ENCODE measurements at places on chromosomes 6 and 20.
A peak's percentile ranks its signal among the peaks of the same experiment; 100 is the strongest.

GRCh38 chr20:53502820-53503219, 90.8 kb downstream of the ZNF217 start:
- DNase-seq, result no peak

DNA sequence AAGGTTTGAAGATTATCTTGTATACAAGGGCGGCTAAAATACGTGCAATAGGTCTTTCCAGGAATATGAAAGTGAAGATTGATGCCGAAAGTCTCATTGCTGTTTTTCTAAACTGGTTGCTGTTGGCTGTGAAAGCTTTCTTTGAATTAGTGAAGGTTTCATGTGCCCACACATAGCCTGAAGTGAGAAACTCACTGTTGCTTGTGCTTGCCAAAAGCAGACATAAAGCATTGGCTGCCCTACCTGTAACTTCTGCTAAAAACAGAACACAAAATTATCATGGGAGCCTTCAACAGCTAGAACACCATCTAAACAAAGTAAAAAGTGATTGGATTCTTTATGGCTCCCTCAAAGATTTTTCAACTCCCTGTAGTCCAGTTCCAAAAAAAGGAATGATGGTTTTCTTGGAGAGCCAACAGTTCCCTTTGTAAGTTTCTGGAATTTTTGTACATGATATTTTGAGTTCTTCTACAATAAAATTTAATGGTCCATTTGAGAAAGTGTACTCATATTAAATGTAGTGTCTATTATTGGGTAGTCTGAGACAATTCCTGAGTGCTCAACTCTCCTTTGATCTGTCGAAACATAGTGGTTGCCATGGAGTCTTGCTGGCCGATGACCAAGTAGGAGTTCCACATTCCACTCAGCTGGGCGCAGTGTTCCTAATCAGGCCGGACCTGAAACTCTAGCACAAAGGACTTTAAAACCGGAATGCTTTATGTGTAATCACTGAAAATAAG, 68.5 kb downstream of the PLEKHG1 start:
- no peak for DNase-seq

DNA sequence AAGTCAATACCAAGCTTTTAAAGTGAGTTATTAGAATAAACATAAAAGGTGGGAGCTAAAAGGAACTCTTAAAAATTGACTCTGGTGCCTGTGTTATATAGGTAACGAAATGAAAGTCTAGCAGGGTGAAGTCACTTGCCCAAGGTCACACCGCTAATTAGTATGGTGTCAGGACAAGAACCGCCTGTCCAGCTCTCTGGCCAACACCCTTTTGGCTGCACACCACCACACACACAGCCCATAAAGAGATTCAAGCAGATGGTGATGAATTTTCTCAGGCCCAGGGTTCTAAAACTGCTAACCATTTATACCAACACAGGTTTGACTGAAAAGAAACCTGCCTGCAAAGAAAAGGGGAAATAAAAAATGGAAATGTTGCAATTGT, 20.2 kb downstream of the GFOD1 start:
- DNase-seq, result no peak

DNA sequence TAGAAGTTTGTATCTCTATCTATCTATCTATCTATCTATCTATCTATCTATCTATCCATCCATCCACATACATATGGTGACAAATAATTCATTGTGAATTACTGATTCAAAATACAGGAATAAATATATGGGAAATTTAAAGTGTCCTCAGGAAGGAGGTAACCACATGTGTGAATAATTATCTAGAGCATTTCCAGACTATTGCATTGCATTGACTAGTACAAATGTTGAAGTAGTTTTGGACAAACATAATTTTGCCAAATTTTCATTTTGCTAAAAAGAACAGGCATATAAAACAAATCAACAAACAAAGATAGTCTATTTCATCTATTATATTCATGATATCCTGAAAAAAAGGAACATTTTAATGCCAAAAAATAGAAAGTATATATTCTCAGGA, 192.7 kb downstream of the UTRN start:
- DNase-seq, result no peak

- DNase-seq, result no peak
Measured at GRCh38 chr6:8181160-8181881, 79.0 kb upstream of the EEF1E1 start.

DNA sequence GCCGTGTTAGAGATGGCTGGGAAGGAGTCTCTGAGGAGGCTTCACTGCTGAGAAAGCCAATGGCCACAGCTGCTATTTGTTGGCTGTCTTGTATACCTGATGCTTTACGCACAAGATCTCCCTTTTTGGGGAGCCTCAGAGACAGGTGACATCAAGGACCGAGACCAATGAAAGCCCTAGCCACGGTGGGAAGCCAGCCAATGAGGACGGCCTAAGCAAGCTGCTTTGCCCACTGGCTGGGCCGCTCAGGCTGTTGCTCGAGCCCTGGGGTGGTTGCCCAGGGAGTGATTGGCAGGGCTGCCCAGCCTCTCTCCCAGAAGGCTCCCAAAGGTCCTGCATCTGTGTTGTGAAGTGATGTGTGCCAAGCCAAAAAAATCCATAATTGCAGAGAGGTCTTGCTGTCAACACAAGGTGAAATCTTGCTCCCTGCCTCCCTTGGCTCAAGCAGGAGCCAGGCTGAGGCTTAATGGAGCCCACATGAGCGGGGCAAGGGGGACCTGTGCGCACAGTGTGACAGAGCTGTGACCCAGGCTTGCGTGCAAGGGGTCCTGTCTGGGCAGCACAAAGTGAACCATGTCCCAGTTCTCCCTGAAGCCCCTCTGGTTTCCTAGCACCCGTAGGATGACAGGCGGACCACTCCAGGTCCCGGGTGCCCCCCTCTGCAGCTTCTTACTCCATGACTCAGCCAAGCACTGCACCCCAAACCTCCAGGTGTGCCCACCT, 4.3 kb downstream of the MMP24OS start:
- no peak for DNase-seq

DNA sequence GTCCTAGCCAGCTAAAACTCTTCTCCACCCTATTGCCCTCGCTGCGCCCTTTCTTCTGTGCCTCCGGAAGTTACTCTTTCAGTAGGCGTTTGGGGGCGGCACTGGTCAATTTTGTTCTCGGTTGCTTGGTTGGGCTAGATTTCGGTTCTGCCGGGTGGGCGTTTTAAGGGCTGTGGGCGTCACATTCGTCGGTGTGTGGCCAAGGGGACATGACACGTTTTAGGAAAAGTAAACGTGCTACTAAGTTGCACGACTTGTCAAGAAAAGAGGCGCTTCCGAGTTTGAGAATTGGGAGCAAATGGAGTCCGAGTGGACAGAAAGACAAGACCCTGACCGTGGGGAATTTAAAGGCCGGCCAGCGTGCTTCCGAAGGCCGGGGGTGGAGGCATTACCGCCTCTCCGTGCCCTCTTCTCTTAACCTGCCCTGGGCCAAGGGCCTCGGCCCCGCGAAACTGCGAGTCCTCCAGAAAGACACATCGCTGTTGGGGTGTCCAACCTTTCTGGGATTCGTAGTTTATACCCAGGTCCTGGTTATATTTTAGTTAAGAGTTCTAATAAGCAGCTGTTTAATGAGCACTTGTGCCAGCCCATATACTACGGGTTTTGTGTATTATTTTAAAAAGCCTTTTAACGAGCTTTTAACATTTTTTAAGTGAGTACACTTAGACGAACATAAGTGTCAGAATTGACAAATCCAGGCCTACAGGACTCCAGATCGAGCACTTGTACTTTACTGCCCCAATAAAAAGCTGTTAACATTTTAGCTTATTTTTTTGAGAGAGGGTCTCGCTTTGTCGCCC, 664 bp upstream of the BAG6 start:
- DNase-seq, result no peak

DNA sequence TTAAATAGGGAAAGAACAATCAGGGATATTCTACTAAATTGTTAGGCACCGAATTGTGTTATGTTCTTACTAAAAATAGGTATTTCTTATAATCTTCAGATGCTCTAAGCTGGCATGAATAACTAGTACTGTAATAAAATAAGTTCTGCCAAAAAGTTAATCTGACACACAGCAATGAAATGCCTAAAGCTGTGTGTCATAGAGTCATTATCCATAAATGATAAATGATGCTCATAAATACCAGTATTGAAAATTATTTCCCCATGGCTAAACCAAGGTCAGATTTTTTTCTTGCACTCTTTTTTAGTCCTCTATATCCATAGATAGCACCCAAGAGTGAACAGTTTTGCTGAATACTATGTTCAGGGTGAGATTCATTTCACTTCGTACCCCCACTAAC, 11.7 kb upstream of the PRIM2 start:
- DNase-seq, result no peak

DNA sequence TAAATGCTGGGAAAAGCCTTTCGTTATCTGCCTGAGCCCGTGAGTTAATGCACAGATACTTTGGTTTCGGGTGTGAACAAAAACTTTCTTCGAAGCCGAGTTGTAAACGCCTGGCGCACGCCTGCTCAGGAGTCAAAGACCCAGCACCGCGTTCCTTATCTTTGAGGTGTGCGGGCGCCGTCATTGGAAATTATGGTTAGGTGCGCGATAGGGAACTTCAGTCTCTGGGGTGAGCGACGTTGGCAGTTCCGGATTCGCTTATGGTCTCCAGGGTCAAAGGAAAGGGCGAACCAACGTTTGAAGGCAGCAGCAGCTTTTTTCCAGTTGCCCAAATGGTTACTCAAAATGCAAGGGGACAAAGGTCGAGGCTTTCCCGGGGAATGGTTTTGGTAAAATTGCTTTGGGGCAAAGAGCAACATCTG, 853 bp downstream of the SLC22A3 start:
- no peak for DNase-seq

- DNase-seq, result no peak
Measured at GRCh38 chr20:63015662-63016361, 9.0 kb upstream of the BHLHE23 start.

DNA sequence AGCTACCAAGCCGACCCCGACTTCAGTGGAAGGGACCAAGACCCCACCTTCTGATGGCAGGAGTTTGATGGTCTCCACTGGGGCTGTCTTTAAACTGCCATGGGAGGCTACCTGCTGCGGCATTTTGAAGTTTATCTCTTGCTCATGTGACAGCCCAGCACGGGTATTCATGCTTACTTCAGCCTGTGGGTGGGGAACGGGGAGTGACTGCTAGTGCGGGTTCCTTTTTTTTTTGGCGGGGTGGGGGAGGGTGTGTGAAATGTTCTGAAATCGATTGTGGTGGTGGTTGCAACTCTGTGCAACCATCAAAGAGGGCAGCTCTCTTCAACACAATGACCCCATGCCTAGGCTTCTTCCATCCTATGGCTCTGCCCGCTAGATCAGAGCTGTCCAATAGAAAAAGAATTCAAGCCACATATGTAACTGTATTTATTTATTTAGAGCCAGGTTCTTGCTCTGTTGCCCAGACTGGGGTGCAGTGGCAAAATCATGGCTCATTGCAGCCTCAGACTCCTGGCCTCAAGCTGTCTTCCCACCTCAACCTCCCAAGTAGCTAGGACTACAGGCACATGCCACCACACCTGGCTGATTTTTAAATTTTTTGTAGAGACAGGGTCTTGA, 53.7 kb downstream of the PPP1R16B start:
- DNase-seq, result no peak

DNA sequence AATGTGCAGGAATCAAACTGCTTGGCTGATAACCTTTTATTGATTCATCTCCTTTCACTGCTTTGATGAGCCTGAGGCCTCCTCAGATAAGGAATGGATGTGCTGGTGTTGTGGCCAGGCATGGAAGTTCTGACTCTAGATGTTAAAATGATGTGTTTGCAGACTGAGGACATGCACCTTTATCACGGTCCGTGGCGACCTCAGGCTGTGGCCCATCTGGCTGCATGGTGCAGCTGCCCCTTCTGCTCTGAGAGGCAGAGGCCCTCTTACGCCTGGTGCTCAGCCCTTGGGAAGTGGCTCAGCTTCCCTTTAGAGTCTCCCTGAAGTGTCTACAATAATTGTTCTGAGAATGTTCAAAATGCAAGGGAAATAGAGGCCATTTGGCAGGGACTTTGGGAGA, 26.2 kb downstream of the CDH4 start:
- no peak for DNase-seq

GRCh38 chr20:17786221-17786718, 86.5 kb downstream of the BANF2 start:
- DNase-seq, result no peak

DNA sequence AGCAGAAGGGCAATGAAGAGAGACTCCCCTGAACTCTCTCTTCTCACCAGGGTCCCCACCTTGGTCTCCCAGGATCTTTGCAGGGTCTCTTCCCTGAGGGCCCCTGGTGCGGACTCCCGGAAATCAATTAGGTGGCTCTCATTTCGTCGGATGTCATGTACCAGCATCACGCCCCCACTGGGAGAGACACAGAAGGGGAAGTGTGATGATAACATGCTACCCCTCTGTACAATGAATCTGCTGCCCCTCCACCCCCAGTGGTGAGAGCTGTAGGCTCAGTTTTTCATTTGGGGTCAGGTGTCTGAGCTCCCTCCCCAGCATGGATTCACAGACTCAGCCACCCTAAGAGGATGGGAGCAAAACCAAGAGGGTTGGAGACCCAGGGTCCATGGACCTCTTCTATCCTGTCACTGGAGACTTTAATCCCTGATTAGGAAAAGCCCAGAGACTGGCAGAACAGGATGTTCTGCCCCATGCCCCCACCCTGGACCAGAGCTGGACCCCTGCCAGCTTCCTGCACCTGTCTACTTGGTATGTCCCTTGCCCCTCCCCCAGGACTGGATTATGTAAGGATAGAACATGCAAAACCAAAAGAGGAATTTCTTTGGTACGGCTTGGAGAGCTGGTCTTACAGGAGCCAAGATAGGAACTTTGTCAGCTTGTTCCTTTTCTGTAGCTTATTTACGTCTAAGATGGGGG, 11.1 kb downstream of the GGT7 start:
- DNase-seq, result no peak

DNA sequence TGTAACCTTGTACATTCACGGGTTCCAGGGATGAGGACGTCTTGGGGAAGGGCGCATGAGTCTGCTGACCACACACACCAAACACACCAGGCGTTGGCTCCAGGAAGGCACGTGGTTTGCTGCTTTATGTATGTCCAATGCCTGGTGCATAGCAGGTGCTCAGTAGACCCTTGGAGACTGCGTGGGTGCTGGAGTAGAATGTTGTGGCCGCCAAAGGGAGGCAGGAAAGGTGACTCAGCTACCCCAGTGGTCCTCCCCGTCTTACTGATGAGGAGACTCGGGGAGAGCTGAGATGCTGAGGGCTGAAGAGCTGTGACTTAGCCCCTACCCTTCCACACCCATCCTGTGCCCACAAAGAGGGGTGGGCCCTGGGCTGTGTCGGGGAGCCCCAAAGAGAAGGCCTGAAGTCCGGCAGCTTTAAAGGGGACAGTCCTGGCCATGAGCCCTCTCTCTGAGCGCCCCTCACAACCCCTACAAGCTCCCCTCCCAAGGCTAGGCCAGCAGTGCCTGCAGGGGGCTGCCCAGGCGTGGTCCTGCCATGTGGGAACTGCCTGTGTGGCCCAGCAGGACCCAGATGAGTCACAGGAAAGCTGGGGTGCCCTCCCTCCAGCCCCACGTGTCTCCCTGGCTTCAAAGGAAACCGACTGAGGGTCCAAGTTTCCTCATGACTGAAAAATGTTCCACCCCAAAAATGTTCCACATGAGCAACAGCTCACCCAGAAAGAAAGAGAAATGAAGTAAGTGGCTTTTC, 28.0 kb upstream of the PTGIS start:
- DNase-seq, result peak; percentile 35
